ENCODE measurements at places on chromosomes 1 and 21.

GRCh38 chr1:116942344-116942743 lies 32.6 kb downstream of the PTGFRN start:
- DNase-seq, result no peak

- no peak for DNase-seq
Measured at GRCh38 chr1:244291236-244292201, 160.2 kb downstream of the ADSS2 start.

DNA sequence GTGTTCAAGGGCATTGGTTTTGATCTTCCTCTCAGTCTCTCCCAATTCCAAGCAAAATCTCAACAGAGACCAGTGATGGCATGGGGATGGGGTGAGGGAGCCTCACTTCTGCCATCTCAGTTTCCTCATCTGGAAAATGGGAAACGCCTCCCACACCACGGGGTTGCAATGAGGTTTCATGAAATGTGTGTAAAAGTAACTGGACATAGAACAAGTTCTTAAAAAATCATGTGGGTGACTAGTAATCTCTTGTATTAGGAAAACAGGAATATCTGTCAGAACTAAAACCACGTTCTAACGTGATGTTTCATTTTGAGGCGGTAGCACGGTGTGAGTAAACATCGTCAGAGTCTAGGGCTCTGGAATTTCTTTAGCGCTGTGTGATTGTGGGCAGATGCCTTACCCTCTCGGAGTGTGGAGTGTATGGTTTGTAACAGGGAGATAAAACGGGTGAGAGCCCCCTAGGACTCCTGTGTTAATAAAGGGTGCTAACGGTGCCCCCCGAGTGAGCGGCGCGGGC lies 55.5 kb upstream of the DNAJC6 start:
- no peak for DNase-seq

DNA sequence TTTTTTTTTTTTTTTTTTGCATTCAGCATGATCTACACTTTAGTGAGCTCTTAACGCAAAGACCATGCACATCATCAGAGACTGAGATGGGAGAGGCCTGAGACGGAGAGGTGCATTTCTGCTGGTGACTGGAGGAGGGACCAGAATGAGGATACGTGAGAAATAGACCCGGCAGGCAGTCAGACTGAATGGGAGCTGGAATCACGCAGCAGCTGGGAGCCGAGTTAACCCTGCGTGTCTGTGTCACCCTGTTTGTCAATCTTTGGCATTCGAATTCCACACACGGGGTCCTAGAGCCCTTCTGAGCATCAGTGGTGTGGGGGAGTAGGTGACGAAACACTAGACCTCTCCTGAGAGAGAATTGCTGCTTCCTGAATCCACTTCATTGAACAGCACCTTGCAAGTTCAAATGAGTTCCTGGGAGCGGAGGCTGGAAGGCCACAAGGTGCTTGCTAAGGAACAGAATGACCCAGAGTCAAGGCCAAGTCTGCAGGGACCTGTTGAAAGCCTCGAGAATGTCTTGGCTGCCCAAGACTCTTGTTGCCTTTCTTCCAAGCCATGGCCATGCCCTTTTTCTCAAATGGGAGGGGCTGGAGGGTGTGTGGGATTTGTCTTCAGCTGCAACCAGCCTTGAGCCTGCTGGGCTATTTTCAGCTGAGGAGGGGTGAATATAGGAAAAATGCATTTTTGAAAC lies 123.3 kb downstream of the CNIH3 start:
- DNase-seq, result no peak

Measured in aorta (tissue), 5 donors.